NCI-H2227 treated with DMSO at 0.1 percent for 48 hours (cell line): ENCODE measurements at places on chromosomes 12 and 14.
A peak's percentile ranks its signal among the peaks of the same experiment; 100 is the strongest.

GRCh38 chr12:128583453-128583852 is 240.3 kb downstream of the SLC15A4 start:
- no peak for DNase-seq

- DNase-seq = no peak
Measured at GRCh38 chr12:59736786-59737185, 141.0 kb downstream of the SLC16A7 start.

DNA sequence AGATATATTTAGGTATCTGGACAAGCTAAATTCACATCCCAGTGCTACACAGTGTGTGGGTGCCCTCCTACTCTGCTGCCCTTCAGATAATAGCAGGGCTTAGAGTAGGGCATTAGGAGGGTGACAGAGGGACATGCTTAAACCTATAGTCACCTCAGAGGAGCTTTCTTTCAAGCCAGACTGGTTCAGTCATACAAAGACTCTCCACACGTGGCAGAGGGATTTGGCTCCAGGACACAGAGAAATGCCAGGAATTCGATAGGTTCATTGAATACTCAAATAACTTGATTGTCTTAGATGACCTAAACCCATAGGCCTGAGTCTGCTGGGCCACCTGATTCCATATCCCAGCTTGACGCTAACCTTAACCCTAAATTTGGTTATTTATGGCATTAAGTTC is 163.5 kb downstream of the TPH2 start:
- no peak for DNase-seq

DNA sequence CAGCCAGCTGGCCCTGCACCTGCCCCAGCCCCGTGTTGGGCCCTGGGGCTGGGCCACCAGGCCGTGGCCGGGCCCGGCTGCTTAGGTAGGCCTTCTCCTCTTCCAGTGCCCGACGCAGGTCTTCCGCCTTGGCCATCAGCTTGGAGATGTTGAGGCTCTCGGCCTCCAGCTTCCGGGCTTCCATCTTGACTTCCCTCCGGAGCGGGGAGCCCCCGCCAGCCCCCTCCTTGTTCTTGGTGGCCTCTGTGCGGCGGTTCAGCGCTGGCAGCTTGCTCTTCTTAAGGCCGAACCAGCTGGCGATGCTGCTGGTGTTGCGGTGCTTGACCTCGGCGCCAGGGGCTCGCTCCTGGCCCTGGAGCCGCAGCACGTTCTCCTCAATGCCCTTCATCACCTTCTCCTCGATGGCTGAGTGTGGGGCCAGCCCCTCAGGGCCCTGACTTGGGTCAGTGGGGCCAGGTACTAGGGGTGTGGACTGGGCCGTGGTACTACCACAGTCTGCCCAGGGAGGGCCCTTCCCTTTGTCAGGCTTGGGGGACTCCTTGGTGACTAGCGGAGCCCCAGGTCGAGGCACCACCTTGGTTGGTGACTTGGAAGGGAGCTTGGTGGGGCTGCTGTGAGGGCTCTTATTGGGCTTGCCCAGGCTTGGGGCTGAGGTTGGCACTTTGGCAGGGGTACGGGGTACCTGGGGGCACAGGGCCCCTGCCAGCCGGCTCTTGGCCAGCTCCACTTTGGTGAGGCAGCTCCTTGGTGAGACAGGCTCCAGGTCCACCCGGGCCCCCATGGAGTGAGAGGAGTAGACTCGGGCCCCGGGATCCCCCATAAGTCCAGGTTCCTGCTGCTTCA is 33.2 kb downstream of the NCKAP5L start:
- no peak for DNase-seq

DNA sequence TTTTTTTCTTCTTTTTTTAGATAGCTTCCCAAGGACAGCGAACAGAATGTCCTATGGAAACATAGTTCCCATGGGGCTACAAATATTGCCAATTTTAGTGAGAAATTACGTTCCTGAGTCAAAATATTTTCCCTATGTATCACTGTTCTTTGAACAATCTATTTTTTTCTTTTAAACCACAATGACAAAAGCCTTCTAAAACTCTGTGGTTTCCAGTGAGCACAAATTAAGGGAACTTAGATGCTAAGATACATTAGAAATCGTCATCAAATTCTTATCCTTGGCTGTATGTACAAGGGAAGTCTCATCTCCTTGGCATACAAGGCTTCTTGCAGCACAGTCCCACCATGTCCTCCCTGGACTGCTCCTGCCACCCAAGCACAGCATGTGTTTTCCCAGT is 17.9 kb downstream of the CPM start:
- DNase-seq = no peak

- no peak for DNase-seq
Measured at GRCh38 chr14:104797115-104798044, 1.8 kb upstream of the AKT1 start.

GRCh38 chr14:38799671-38800070 is 303.4 kb downstream of the SEC23A start:
- DNase-seq = no peak

GRCh38 chr14:87282266-87282665 is 710.7 kb downstream of the GALC start:
- no peak for DNase-seq

GRCh38 chr12:110543252-110543959 is 39.7 kb downstream of the PPTC7 start:
- peak; percentile 31 for DNase-seq

DNA sequence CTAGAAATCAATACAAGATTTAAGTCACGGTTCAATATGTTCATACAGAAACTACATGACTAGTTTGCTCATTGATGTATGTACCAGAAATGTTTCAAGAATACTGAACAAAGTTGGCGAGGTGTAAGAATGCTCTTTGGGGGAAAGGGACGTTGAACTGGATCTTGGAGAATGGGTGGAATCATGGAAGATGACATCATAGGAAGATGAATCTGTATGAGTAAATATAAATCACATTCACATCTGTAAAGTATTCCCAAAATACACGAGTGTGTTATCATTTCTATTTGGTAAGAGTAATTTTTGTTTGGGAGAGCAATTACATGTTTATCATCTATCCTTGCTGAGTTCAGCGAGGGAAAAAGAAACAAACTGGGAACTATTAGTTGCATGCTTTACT is 162.2 kb upstream of the TMTC1 start:
- DNase-seq = no peak

DNA sequence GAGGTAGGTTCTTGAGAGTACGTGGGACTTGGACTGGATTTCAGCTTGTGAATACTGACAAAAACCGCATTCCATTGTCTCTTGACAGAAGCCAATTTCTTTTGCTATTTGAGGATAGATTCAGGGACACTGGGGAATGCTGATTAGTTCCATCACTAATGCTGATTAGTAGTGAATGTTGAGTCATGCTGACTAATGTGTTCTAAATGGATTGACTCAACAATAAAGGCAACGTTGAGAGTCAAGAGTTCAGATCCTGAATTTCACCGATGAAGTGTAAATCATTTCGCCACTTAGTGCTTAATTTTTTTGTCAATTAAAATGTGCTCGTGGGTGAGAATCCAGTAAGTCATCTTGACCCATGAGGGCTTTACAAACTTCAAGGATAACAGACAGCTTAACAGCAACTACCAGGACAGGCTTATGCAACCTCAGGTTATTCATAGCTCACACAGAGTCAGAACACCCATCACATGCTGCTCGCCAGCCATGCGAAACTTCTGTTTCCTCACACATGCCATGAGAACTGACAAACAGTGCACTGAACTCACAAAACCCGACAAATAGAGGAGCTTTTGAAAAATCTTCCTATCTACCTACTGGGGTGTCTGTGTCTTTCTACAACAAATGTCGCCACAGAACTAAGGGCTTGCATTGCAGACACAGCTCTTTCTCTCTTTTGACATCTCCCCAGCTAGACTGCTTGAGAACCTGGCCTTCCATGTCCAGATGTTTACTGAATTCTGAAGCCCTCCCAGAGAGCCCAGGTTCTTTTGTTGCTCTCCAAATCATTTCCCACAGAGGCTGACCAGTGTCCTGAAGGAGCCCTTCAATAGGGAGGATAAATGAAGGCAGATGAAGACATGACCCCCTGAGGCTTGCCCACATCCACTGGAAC is 316.4 kb downstream of the ZFP36L1 start:
- no peak for DNase-seq

- no peak for DNase-seq
Measured at GRCh38 chr14:59240356-59240755, 51.9 kb downstream of the DAAM1 start.

DNA sequence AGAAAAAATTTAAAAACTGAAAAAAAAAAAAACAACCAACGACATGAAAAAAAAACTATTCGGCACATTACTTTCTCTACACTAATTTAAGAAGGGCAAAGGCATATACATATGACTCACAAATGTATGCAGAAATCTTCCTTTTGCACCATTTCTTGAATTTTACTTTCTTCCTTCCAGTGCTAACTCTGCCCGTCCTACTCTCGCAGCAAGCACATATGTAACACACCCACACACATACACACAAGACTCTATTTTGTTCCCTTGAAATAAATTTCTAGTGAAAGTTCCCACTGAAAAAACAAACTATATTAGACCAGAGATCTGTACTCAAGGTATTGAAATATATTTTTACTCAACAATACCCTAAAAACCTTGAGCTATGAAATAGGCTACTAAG is 14.6 kb downstream of the BTG1 start:
- DNase-seq = no peak

GRCh38 chr12:104522985-104523722 is 66.4 kb downstream of the CHST11 start:
- no peak for DNase-seq

GRCh38 chr12:2212971-2213869 is 160.4 kb downstream of the CACNA1C start:
- peak; percentile 53 for DNase-seq

GRCh38 chr12:32902287-32902997 is 5.9 kb upstream of the PKP2 start:
- DNase-seq = no peak

DNA sequence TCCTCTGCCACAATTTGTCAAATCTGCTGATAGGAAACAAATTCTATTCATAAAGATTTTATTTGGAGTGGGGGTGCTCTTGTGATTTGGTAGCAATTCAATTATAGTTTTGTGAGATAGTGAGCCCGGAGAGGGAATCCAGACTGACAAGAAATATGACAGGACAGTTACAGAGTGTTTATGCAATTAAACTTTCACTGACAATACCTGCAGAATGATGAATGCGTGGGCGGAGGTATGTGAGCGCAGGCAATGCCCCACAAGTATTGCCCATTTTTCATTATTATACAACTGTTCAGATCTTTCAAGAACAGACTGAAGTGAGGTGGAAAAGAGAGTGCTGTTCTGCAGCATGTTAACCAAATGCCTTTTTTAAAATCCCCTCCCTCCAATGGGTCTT is 259.0 kb downstream of the EGLN3 start:
- DNase-seq = no peak

DNA sequence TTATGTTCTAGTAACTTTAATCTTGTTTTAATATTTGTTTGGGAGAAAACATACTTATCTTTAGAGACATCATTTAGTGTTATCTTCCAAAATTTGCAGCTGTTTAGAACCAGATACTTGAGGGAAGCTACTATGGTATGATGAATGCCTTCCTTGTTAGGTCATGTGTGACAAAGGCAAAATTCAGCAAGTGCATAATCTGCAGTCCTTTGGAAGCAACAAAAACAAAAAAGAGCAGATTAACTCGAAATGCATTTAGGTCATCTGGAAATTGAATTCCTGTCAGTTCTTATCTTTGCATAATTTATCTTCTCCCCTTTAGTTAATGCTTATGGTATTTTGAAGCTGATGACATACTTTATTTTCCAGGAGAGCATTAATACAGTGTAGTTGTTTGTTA is 3.5 kb downstream of the FBXO34 start:
- no peak for DNase-seq

DNA sequence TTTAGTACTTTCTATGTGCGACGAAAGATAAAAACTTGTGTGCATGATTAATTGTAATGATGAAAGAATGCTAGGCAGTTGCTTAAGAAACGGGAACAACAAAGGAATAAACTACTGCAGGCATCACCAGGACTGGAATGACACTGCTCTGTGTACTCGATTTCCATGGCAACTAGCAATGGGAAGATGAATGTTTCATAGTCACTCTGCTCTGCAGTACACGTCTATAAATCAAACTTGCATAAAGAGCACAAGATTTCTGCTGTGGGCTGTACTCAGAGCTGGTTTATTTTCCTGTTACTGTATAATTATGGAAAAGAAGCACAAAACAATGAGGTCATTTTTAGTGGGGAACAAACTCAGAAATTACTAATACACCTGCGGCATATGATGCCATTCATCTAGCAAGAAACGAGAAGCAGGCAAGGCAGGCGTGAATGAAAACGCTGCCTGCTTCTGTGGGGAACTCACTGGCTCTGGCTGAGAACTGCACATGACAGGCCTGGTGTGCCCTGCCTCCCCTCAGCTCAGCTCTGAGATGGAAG is 41.8 kb downstream of the EFCAB11 start:
- peak; percentile 64 for DNase-seq

- DNase-seq = no peak
Measured at GRCh38 chr14:77682158-77682553, 25.7 kb downstream of the ALKBH1 start.

DNA sequence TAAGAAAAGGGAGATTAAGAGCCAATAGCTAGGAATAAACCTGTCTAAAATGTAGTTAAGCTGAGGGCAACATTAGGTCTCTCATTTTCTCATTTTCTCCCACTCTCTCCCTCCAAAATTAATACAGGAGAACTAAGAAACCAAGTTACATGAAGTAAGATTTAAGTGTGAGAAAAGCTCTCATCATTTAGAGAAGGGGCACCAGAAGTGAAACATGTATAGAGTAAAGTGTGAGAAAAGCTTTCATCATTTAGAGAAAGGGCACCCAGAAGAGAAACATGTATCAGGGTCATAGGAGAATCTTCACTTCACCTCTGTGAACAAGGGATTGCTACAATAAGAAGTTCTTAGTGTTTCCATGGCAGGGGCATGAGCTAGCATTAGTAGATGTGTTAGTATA is 132.4 kb upstream of the CNTN1 start:
- no peak for DNase-seq

GRCh38 chr12:101539148-101539547 is 55.6 kb upstream of the MYBPC1 start:
- DNase-seq = no peak

GRCh38 chr12:12790956-12791355 is 5.5 kb downstream of the APOLD1 start:
- DNase-seq = no peak

DNA sequence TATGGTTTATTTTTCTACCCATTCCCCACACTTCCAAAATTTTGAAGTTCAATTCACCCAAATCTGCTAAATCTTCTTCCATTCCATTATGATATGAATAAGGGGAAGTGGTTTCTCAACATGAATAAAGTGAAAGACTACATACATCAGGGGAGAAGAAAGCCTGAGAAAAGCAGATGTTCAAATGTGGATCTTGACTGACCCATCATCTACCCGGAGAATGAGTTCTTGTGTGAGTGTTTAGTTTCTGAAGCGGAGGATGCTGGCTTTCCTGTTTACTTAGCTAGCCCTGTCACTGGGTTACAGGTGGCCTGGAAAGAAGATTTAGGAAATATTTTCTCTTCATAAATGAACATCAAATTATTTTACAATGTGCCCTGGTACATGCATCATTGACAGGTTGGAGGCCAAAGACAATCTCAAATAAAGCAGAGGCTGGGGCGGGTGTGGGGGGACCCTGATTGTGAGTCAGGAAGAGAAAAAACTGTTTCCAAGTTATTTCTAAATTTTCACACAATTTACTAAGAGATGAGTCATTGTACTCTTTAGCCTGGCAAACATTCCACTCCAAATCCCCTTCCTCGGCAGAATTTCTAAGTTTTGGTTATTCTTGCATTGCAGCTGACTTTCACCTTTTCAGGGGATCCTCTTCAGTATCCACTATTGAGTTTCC is 135.6 kb downstream of the SLC25A21 start:
- DNase-seq = no peak

- no peak for DNase-seq
Measured at GRCh38 chr14:96729889-96730288, 67.3 kb upstream of the VRK1 start.

- DNase-seq = no peak
Measured at GRCh38 chr14:36054353-36055051, 122.0 kb downstream of the PTCSC3 start.
